ENCODE measurements at places on chromosomes 2 and 18.

- no peak for DNase-seq
These were observed 8.8 kb downstream of the EFEMP1 start for GRCh38 chr2:55914786-55915185.

DNA sequence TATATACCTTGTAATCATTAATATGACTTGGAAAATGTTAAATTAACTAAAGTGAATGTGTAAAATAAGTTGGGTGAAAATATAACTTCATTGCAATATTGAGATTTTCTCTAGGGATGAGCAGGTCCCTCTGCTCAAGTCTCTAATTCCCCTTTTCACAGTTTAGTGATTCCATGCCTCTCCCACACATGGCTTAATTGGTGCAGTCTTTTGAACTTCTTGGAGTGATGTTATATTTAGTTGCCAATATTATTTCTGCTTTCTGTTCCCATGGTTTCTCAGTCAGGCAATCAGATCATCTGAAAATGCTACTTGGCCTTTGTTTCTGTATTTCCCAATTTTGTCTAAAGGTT lies 233.7 kb upstream of the SPOPL start:
- no peak for DNase-seq

DNA sequence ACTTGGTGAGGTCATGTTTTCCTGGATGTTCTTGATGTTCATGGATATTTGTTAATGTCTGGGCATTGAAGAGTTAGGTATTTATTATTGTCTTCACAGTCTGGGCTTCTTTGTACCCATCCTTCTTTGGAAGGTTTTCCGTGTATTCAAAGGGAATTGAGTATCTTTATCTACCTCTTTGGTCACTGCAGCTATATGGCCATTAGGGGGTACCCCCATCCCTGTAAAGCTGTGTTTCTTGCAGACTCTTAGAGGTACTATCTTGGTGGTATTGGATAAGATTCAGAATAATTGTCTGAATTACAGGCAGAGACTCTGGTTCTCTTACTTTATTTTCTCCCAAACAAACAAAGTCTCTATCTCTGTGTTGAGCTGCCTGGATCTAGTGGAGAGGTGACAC lies 401.6 kb upstream of the FSIP2 start:
- DNase-seq: no peak

DNA sequence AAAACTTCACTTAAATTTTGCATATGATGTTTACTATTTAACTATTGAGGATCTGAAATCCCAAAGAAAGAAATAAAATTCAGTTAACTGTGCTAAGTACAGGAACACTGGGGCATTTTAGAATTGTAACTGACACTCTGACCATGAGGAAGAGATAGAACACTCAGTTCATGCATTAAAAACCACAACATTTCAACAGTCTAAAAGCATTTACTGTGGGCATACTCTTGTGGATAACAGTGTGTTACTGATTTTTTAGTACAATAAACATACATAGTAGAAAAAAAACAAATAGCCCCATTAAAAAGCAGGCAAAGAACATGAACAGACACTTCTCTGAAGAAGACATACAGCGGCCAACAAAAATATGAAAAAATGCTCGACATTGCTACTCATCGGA lies 1122.7 kb upstream of the PIK3C3 start:
- DNase-seq: no peak

GRCh38 chr2:169362118-169362893 lies at the start of gene LRP2:
TSS of gene LRP2 (minus strand) at chr2:169362534. CDS start at chr2:169362399, 135 bp downstream.
- DNase-seq: no peak

DNA sequence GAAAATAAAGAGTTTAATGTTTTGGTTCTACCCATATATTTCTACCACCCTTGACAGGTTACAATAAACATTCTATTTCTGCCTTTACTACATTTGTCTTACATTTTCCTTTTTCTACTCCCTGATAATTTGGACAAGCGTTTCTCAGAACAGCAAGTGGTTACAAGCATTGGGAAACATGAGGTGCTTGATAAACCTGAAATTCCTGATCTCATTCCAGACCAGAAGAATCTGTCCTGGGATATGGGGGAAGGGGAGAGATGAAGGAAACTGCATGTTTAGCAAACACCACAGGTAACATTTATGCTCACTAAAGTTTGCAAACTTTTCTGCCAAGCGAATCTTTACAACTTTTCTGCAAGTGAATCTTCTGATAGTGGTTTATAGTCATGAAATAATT lies 28.3 kb upstream of the DSC1 start:
- no peak for DNase-seq

DNA sequence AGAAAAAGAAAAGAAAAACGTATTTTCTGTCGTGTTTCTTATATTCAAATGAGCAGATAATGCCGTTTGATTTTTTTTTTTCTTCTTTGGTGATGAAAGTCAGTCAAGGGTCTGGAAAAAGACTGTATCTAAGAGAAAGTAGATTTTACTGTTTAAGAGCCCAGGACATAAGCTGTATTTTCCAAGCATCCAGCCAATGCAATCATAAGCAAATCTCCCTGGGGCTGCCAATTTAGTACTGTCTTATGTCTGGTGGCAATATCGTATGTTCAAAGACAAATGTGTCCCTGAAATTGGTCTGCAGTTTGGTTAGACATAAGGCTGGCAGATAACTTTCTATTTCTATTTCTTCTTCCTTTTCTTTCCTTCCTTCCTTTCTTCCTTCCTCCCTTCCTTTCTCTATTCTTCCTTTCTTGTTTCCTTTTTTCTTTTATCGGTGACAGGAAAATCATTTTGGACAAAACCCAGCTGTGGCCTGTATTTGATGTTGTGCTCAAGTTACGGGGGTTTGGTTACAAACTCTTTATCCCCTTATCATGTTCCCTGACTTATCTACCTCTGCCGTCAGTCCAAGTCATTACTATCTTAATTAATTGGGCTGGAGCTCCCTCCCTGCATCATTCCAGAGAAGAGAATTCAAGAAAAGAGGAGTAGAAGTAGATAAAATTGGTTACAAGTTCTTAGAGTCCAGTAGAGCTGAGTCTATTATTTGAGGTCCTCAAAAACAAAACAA lies 683.4 kb upstream of the FSHR start:
- DNase-seq: no peak

DNA sequence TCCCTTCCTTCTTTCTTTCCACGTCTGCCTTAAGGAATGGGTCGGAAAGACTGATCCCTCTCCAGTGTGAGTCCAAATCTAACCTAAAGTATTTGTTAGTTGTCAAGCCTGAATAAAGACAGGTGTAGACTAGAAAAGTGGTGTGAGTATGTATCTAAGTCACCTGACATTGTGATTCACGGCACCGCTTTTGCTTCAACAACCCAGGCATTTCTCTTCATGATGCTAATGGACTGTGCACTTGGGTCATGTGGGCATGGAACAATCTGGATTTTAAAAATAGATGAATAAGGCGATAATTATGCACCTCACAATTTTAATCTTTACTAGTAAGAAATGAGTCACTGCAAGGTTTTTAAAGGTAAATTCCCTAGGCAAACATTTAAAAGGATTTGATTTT lies 107.5 kb downstream of the LIPG start:
- no peak for DNase-seq

GRCh38 chr2:238968616-238969384 lies 120.9 kb downstream of the TWIST2 start:
- no peak for DNase-seq

DNA sequence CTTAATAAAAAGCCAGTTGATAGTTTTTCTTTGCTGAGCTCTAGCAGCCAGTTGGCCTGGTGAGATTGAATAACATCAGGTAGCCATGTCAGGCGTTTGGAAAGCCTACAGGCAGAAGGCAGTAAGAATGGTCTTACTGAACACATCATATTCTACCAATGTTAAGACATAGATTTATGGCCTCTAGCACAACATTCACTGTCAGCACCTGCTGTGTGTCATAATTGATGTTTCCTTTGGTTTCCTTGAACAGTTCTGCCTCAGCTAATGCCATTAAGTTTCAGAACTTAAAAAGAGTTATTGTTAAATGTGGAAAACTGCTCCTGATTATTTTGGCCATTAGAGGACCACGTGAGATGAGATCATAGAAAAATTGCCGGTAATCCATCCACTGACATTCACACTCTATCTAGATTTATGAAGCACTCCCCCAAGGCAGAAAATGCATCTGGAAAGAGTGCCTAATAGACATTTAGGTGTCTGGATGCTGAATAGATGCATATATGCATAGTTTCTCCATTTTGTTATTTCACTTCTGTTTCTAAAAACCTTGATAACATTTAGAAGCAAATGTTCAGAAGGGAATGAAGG lies 434.7 kb downstream of the PTPRM start:
- DNase-seq: no peak

DNA sequence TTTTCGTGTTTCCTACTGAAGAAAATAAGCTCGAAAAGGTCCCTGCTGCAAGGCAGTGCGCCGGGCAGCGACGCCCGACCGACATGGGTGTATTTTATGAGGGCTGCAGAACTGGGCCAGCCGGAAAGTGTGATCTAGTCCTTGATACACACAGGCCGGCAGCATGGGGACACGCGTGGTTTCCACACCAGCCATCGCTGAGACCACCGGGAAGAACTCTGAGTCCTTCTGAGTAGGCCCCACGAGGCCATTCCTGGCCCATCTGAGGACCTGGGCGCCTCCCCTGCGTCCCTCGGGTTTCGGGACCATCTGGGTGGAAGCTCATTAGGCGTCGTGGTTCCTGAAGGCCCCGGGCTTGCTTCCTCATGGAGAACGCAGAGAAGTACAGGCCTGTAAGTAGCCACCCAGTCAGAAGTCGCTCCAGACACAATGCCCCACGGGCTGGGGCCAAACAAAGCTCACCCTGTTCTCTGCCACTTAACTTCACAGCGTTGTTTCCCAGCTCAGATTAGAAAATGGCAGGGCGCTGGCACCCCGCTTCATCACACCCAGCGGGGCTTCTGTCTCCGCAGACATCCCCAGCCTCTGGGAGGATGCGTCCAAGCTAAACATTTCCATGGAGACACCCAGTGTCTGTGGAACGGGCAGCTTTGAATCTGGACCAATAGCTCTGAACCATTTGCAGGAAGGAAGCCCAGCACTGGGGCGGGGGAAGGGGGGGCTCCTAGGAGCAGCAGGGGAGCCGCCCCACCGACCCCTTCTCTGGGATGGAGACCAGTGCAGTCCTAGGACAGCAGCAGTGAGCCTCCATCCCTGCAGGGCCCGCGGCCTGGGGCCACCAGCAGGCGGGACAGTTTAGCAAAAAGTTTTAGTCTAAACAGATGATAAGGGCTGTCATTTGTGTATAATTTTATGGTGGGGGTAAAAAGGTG lies 2.4 kb downstream of the NFATC1 start:
- DNase-seq: no peak

GRCh38 chr2:30732376-30732775 lies 74.9 kb downstream of the CAPN13 start:
- no peak for DNase-seq

DNA sequence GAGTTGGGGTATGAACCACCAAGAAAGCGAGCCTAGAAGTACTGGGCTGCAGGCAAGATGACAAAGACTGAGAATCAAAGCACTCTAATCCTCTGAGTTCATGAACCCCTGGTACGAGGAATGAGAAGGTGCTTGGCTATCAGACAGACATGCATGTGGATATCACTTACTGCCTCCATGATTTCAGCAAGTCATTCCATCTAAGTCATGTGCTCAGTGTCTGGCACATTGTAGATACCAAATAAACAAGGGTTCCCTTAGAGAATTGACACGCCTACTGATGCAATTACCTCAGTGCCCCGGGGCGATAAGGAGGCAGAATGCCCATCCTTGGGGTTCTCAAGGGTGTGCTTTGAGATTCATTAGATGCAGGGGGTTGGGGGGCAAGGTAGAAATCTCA lies 125.6 kb upstream of the PKDCC start:
- DNase-seq: no peak

GRCh38 chr2:42060028-42060427 lies 12.2 kb downstream of the PKDCC start:
- DNase-seq: no peak

- DNase-seq: no peak
These were observed 93.1 kb upstream of the NPAS2 start for GRCh38 chr2:100726866-100727265.

- DNase-seq: no peak
These were observed 109.4 kb upstream of the LYPD6 start for GRCh38 chr2:149221002-149221401.
